ENCODE measurements at places on chromosomes 4 and X.

DNA sequence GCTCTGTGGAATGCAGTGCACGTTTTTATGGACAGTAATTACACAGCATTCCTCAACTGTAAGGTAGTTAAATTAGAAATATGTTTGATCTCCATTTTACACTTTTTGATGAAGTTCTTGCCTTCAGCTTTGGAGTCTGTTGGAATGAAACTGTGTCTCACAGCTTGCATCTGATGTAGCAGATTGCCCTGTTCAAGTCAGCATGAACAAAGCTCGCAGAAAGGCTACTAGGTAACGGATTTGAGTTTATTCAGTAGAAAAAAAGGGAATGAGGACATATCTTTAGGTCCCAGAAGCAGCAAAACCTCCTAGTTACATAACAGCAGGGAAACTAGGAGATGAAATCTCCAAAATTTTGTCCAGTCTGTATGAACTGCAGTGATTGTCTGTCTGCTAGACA lies 24.3 kb upstream of the CBLL2 start:
- no peak for DNase-seq

DNA sequence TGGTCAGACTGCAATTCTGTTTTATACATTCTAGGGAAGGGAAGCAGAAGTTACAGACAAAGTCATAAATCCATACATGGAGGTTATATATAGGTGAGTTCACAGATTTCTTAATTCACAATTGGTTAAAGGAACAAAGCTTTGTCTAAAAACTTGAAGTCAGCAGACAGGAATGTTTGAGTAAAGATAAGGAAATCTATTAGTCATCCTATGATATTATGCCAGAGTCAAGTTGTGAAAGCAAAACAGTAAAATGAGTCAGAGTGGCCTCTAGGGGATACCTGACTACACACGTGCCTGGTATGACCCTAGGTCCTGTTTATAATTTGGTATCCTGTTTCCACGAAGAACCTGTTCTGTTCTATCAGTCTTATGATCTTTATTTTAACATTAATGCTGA lies 31.5 kb downstream of the ACTRT1 start:
- no peak for DNase-seq

DNA sequence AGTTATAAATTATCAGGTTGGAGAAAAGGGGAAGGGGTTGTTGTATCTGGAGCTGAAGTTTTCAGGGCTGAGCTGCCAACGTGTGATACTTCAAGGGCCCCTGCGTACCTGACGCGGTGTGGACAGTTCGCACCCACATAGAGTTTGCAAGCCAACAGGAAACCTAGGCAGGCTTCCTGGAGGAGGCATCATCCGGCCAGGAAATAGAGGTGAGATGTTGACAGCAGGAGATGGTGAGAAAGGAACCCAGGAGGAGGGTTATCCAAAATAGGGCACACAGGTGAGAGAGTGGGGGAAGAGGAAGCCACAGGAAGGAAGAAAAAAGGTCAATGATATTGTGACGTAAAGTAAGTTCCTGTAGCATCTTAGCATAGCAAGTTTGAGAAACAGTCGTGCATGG lies 127.2 kb downstream of the DHRSX start:
- no peak for DNase-seq

- no peak for DNase-seq
These were observed 77.2 kb downstream of the FHIP1A start for GRCh38 chr4:151486168-151486567.

DNA sequence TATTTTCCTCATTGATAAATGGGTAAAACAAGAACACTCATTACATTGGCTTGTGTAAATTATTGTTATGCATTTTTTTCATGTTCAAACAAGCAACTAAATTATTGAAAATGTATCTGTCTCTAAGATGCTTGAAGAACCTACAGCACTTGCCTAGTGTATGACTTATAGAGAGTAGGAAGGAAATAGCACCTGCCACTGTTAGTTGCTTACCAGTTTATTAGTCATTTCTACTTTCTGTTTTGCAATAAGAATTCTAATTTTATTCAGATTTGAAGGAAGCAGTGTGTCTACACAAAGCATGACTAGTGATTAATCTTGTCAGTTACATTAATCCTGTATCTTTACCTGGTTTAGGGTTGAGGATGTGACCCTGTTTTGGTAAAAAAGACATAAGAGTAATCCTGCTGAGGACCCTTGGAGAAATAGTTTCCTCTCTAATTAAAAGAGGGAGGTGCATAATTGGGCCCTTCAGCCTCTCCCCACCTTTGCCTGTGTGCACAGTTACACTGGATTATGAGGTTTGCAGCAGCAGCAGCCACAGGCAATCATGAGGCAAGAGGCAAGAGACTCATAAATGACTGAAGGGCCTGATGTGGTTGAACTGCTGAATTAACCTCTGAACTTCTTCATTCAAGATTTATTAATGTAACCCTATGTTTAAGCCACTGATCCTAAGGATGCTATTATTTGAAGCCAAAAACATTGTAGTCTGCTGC lies 1202.1 kb downstream of the ADGRL3 start:
- no peak for DNase-seq

- DNase-seq, result no peak
These were observed 798.7 kb downstream of the PCDH7 start for GRCh38 chr4:31518796-31519250.

- DNase-seq, result no peak
These were observed 156.3 kb upstream of the NOCT start for GRCh38 chr4:138859254-138859653.

DNA sequence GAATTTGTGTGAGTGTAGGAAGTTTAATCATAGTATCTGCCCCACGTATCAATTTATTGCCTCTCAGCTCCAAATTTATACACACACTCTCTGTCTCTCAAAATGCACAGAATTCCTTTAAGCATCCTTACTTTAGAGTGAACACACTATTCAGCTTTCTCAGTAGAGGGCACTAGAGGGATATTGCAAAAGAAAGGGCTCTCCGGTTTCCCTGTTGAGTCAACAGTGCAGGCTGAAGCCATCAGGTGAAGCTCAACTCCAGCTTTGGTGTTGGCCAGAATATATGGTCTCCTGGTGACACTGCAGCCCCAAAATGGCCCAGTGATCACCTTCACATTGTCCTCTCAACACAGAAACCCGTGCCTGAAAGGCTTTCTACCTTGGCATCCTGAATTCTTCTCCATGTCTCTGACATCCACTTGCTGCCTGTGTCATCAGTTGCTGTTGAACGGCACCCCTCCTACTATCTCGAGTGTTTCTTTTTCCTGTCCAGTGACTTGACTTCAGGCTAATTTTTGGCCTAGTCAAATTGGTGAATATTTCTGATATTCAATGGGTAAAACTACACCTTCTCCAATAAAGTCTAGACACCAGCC lies 670.5 kb downstream of the GABRG1 start:
- peak; percentile 2 for DNase-seq

GRCh38 chrX:12867685-12868084 lies 813 bp downstream of the TLR7 start:
- no peak for DNase-seq

DNA sequence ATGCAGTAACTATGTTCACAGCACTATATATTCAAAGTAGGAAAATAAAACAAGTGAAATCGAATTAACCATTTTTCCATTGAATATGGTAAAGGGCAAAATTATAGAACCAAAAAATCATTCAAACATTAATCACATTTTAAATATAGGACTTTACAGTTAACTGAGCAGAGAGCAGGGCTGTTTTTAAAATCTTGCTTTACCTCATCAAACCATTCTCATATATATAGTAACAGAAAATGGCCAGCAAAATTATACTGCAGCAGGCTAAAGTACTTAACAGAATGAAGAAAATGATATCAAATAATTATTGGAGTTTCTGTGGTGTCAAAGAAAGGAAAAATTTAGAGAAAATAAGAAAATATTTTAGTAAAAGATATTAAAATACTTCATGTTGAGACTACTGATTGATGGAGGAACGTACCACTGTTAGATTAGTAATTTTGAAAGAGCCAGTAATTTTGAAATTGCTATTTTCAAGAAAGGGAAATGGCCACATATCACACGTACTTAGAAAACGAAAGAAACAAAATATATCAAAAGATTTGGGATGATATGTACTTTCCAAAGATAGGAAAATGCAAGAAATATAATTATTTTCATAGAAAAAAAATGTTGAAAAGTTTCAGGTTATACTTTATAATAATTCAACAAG lies 813.7 kb downstream of the DMD start:
- no peak for DNase-seq

Measured in OCI-LY7 (cell line).